HFFc6 (cell line): ENCODE measurements at places on chromosomes 6 and 20.

- peaks cover 13% of the 10 kb centered on the region for H3K36me3 ChIP-seq
- H3K27me3 ChIP-seq = no peaks in the 10 kb centered on the region
- DNase-seq = peak; percentile 39
Measured at GRCh38 chr6:83311231-83311630, 118.1 kb downstream of the RWDD2A start.

DNA sequence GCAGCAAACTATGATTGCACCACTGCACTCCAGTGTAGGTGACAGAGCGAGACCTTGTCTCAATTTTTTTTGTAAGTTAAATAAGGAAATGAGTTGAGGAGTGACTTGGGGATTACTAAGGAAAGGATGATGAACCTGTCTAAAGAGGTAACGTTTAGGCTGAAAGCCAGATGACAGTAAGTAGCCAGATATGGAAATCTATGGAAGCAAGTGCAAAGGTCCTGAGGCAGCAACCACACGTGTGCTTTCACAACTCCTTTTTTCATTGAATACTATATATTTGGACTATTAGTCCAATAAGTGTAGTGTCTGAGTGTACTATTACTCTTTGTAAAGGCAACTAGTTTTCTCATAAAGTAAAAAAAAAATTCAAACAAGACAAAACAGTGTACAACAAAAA, 147.4 kb downstream of the CD24 start:
- H3K4me3 ChIP-seq = no peak overlapping the region
- DNase-seq = no peak
- no peaks in the 10 kb centered on the region for H3K4me1 ChIP-seq

GRCh38 chr20:44409132-44409600, 53.7 kb downstream of the HNF4A start:
- DNase-seq = peak; percentile 59
- peaks cover 29% of the 10 kb centered on the region for H3K27me3 ChIP-seq
- H3K27ac ChIP-seq = peak overlapping the region; percentile 40
- H3K4me3 ChIP-seq = no peak overlapping the region
- peaks cover 43% of the 10 kb centered on the region for H3K4me1 ChIP-seq
- H3K36me3 ChIP-seq = no peaks in the 10 kb centered on the region

DNA sequence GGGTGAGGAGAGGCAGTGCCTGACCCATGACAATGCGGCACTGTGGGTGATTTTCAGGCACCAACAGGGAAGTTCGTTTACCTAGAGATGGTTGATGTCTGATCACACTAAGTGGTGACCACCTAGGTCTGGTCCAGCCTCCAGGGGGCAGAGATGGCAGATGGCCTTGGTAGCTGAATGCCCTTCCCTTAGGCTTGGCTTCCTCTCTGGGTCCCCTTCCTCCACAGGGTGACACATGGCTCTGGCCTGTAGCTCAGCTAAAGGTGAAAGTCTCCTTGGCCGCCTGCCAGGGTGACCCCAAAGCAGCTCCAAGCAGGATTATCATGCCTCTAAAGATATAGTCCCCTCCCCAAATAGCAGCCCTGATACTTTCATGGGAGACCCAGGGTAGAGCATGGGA, 6.4 kb downstream of the GDAP1L1 start:
- no peak overlapping the region for H3K4me3 ChIP-seq
- H3K27ac ChIP-seq = no peak overlapping the region
- no peaks in the 10 kb centered on the region for H3K4me1 ChIP-seq
- DNase-seq = no peak

GRCh38 chr6:159989492-159990480, 20.9 kb downstream of the IGF2R start:
- DNase-seq = peak; percentile 46
- peaks cover 77% of the 10 kb centered on the region for H3K4me1 ChIP-seq
- H3K4me3 ChIP-seq = peak overlapping the region; percentile 54; the same call in 1 of the 2 replicates
- peak overlapping the region; percentile 87 for H3K27ac ChIP-seq
- no peaks in the 10 kb centered on the region for H3K27me3 ChIP-seq

DNA sequence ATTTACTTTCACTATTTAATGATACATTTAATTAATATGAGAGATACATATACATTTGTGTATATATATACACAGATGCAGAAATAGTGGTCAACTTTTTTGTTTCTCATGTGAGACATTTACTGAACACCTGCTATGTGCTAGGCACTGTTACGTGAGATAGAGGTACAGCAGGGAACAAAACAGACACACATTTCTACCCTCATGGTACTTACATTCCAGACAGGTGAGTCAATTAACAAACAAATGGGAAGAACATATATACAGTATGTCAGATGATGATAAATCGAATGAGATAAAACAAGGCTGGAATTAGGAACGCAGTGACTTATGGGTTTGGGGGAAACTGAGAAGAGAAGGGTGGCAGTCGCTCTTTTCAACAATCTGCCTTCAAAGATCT, 5.1 kb downstream of the TFB1M start:
- H3K27ac ChIP-seq = peak overlapping the region; percentile 53
- H3K4me3 ChIP-seq = no peak overlapping the region
- peaks cover 58% of the 10 kb centered on the region for H3K4me1 ChIP-seq
- no peak for DNase-seq
- H3K27me3 ChIP-seq = no peaks in the 10 kb centered on the region
- H3K36me3 ChIP-seq = peaks cover 51% of the 10 kb centered on the region
